ENCODE measurements at places on chromosomes 4 and X.

- H3K4me3 ChIP-seq, result no peak overlapping the region
- H3K27ac ChIP-seq, result no peak overlapping the region
- H3K36me3 ChIP-seq, result no peaks in the 10 kb centered on the region
- no peaks in the 10 kb centered on the region for H3K27me3 ChIP-seq
- DNase-seq, result no peak
These were observed 150.1 kb downstream of the PJA1 start for GRCh38 chrX:69015156-69015555.

DNA sequence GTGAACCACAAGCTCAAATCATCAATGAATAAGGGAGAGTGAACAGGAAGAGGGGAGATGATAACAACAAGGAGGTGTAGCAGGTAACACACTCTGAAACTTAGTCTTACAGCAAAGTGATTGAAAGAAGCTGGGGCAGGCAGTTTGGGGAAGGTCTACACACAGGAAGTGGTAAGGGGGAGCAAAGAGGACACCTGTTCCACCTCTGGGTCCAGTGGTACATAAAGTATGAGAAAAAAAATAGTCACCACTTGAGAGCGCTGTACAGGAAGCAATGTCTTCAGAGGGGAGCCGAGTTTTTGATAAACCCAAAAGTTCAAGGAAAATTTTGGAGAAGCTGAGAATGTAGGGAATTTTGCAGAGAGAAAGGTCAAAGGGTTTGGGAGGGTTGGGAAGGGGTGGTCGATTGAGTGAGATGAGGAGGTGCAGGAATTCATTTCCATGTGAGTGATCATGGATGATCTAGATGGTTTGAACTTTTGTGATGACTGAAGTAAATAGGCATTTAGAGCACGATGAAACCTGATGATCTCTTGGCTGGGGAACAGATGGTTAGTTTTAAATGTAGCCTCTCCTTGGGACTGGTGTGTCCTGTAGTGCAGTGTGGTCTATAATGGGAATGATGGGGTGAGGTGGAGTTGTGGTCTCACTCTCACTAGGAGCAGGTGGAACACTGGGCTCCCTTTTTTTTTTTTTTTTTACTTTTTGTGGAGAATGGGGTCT is 142.0 kb downstream of the RBMX2 start:
- no peaks in the 10 kb centered on the region for H3K4me1 ChIP-seq
- DNase-seq, result no peak
- no peaks in the 10 kb centered on the region for H3K36me3 ChIP-seq

DNA sequence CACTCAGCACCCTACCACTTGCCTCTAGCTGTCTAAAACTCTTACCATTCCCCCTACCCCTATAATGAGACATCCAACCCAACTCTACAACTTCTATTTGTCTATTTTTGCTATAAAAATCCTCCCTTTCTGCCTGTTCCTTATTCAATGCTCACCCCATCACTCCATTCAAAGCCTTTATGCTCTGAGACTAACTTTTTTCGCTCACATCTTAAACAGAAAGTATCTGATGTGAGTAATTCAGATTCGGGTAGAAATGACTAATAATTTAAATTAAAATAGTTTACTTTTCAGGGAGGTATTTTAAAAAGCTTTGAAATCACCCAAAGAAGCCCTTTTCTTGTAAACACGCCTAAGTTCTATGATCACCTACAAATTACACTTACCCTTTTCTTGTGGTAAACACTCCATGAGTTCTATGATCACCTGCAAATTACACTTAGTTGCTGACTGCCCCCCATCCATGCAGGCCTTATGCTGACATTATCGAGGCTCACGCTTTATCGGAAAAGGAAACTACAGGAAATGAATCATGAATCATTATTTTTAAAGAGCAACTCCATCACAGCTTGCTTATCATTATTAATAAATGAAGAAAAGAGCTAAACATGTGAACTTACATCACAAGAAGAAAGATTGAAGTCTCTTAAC is 168.7 kb upstream of the PPP1R2C start:
- no peaks in the 10 kb centered on the region for H3K27me3 ChIP-seq
- H3K4me1 ChIP-seq, result peaks cover 92% of the 10 kb centered on the region
- H3K4me3 ChIP-seq, result no peak overlapping the region
- no peaks in the 10 kb centered on the region for H3K36me3 ChIP-seq
- H3K27ac ChIP-seq, result peak overlapping the region; percentile 49

DNA sequence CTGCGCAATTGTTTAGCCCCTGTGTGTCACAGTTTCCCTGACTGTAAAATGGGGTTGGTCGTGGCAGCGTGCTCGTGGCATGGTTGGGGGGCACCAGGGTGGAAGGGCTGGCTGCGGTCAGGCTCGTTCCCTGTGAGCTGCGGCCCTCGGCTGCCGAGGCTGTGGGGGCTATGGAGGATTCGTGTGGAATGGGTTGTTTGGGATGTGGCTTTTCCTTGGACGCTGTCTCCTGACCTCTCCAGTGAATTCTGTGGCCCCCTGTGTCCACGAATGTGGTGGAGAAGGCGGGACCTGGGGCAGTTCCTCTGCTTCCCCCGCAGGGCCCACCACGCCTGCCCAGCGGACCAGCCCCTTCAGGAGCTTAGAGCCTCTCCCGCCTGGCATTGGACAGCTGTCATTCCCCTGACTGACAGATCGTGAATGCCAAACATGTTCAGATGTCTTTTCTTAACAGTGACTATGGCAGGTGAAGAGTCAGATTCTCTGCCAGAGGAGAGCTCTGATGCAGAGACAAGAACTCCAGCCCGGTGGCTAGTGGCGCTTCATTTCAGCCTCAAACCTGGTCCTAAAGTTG is 17.2 kb upstream of the HGFAC start:
- no peak overlapping the region for H3K27ac ChIP-seq
- no peak overlapping the region for H3K4me3 ChIP-seq
- no peaks in the 10 kb centered on the region for H3K27me3 ChIP-seq
- H3K4me1 ChIP-seq, result no peaks in the 10 kb centered on the region
- no peak for DNase-seq

DNA sequence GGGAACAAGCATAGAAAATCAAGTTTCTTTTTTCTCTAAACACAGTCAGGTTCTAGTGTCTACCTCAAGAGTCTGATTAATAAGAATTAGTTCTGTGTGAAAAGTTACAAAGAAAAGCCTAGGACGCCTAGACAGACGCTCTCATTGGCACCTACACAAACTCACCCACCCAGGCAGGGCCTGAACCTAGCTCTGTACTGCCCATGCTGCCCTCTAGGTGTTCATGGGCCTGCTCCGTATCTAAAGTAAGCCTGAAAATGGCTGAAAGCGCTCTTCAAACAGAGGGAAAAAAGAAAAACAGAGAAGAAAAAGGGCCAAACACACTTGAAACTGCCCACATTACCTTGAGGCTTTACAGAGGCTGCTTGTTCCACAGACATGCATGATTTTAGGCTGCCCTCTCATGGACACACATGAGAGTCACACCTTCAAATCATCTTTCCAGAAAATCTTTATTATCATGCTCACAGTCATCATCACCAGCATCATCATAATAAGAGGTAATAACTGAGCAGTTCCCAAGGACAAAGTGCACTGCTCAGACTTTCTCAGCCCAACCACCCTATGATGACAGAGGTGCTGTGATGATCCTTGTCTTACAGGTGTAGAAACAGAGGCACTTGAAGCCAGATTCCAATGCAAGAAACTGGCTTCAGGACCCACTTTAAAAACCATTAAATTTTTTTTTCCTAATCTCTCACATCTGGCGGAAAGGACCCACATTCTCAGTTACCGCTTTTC is 49.6 kb downstream of the MAP7D2 start:
- DNase-seq, result peak; percentile 24
- H3K36me3 ChIP-seq, result no peaks in the 10 kb centered on the region
- no peaks in the 10 kb centered on the region for H3K4me1 ChIP-seq

DNA sequence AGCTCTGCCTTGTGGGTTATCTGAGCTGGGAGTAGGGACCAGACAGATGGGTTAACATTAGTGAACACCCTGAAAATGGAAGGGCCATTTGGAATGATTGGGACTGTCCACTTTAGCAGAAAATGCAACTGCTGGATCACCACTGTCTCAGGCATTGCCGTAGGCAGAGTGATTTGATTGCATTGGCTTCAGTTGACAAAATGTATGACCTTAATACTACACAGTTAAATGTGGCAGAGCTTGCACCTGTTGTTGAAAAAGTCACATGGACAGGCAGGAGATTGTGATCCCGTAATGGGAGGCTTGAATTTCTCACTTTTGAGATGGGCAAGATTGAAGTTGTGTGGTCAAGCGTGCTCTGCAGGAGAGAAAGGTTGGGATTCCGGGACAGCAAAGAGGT is 166.5 kb upstream of the PUDP start:
- H3K4me3 ChIP-seq, result no peak overlapping the region
- no peaks in the 10 kb centered on the region for H3K36me3 ChIP-seq
- H3K27ac ChIP-seq, result no peak overlapping the region
- DNase-seq, result no peak
- no peaks in the 10 kb centered on the region for H3K4me1 ChIP-seq
- no peaks in the 10 kb centered on the region for H3K27me3 ChIP-seq

GRCh38 chr4:829761-830600 is 4.1 kb upstream of the CPLX1 start:
- no peak overlapping the region for H3K27ac ChIP-seq
- peaks cover 16% of the 10 kb centered on the region for H3K27me3 ChIP-seq
- no peak for DNase-seq
- no peak overlapping the region for H3K4me3 ChIP-seq

- H3K27ac ChIP-seq, result no peak overlapping the region
- DNase-seq, result no peak
- no peaks in the 10 kb centered on the region for H3K36me3 ChIP-seq
- H3K27me3 ChIP-seq, result no peaks in the 10 kb centered on the region
These were observed 54.5 kb upstream of the FBXW7 start for GRCh38 chr4:152590179-152591031.
